AG10803 (cell line): ENCODE measurements at places on chromosomes 5 and 9.

DNA sequence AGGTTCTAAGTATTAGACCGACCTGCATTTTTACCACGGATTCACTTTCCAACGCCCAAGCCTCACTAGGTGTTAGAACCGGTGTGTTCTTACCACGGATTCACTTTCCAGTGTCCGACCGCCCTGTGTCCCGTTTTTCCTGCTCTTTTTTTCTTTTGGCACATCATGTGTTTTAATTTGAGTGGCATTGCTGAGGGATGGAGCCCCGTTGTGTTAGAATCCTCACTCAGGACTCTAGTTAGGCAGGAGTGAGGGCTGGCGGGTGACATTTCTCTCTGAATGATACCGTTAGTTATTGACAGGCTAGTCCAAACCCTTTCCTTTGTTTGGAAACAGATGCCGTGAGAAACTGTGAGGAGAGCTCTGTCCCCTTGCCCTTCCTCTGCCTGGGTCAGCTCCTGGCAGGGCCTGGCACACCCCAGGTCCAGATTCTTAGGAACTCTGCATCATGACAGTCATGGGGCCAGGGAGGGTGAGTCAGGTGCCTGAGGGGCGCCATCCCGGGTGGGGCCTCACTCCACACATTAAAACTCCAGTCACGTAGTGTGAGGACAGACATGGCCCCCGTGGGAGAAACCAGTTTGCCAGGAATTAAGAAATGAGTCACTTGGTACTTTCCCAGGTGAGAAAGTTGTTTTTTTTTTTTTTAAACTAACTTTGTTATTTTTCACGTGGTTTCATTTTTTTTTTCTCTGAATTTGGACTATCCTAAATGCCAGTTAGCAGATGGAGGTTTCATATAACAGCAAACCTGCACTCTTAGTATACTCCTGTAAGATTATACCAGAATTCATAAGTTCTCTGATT lies 15.8 kb downstream of the EXOC3 start:
- DNase-seq, result peak; percentile 49

- no peak for DNase-seq
Observed at GRCh38 chr5:6449465-6450158, 953 bp downstream of the UBE2QL1 start.

DNA sequence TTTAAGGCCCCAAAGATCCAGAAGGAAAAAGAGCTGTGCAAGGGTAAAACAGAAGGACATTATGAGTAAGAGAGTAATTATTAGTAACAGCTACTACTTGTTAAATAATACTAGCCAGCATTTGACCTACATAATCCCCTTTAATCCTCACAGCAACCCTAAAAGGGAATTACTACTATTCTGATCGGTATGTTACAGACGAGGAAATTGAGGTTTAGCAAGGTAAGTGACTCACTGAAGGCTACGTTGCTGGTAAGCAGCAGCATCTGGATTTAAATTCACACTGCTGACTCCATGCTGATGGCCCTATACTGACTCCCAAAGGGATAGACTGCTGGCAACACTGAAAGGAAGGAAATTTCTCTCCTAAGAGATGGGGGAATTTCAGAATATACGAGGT lies 3.7 kb upstream of the FSD1L start:
- peak; percentile 53 for DNase-seq

GRCh38 chr9:16544842-16545241 lies 325.6 kb downstream of the BNC2 start:
- no peak for DNase-seq

DNA sequence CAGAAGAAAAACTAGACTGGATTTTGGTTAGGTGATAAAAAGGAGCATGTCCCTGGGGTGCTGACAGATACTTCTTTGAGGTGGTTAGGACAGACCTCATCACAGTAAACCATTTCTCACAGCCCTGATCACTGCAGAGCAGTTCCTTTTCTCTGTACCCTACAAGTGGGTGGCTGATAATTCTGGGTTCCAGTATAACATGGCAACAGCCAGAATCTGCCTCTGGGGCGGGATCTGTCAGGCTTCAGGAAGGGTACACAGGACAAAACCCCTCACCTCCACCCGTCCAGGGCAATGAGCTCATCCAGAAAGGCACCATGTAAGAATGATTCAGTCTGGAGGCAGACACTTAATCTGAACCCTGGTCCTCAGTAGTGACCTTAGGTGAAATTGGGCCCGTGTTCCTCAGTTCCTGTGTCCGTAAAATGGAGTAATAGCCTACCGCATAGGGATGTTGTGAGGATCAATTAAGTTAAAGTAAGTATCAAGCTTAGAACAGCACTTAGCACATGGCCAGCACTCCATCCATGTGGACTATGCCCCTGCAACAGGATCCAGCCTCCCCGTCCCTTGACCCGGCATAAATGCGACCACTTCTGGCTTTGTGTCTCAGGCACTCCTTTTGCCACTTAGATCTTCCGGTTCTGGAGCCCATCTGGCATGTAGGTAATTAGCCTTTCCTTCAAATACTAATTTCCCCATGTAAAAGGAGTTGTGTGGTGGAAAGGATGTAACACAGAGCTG lies 129.2 kb downstream of the LHFPL2 start:
- no peak for DNase-seq

- peak; percentile 97 for DNase-seq
Observed at GRCh38 chr5:149452665-149453617, 73.8 kb upstream of the IL17B start.

DNA sequence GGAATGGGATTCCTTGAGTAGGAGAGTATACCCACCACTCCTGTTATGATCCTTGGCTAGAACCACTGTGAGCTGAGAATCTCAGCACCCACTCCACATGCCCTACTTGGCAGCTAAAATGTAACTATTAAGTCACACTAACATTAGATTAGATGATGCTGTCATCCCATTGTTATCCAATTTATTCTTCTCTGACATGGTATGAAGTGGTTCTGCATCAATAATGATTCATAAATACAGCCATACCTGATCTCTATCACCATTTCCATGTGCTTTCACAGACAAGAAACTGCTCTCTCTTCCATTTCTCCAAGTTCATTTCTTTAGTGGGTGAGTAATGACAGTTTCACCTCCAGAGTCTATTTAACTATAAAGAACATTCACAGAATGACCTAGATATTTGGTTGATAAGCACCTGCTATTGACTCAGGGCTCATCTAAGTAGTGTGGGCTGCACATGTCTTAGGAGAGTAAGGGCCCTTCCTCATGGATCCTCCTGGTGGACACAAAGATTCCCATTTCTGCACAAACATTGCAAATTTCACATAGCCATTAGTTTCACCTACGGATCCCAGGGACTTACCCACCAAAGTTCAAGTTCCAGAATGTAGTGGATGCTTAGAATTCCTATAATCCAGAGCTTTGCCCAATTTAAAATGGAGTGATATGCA lies 187.9 kb downstream of the EBF1 start:
- no peak for DNase-seq

GRCh38 chr9:14269916-14270315 lies 44.0 kb downstream of the NFIB start:
- DNase-seq, result no peak

GRCh38 chr9:136741883-136742571 lies 713 bp downstream of the LCN10 start:
- DNase-seq, result no peak

DNA sequence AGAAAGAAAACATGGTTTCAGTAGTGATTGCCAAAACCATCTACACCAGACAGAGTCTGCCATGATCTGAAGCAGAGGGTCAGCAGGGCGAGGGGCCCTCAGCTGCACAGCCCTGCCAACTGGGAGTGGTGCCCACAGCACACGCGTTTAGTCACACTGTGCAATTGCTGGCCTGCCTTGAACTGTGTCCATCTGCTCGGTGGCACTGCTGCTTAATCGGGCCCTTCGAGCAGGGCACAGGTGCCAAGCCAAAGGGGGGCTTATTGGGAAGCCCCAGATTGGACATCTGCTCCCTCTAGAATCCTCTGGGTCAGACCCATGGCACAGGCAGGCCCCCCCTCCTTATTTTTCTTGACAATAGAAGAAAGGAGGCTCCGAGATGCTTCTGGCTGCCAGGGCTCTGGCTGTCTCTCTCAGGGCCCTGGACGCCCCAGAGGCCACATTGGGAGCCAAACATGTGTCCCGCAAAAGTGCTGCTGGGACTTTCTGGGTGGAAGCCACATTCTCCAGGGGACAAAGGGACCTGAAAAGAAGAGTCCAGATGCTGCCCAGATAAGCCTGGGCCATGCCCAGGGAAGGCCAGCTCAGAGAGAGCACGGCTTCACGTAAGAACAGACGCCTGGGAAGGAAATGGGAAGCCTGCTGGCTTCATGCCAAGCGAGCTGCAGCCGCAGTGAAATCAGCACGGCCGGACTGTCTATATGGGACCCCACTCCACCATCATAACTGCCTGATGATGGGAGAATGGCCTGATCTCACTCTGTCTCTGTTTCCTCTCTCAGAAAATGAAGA lies 349.2 kb downstream of the GADD45G start:
- no peak for DNase-seq

DNA sequence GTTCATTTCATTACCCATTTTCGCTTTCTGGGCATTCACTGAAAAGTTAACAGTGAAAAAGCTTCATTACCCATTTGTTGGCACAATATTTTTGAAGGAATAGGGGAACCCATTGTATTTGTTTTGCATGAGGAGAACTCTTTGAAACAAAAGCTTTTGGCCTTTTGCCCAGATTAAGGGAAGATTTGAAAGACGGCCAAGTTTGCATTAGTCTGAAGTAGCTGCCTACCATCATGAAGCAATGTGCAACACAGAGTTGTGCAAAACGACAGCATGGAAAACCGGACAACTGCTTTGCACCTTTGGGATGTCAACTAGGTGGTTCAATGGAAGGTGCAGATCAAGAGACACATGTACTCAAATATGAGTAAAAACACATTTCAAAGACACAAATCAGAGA lies 84.9 kb downstream of the TRPM3 start:
- DNase-seq, result no peak

GRCh38 chr5:7015586-7016256 lies 302.5 kb downstream of the TENT4A start:
- DNase-seq, result no peak

DNA sequence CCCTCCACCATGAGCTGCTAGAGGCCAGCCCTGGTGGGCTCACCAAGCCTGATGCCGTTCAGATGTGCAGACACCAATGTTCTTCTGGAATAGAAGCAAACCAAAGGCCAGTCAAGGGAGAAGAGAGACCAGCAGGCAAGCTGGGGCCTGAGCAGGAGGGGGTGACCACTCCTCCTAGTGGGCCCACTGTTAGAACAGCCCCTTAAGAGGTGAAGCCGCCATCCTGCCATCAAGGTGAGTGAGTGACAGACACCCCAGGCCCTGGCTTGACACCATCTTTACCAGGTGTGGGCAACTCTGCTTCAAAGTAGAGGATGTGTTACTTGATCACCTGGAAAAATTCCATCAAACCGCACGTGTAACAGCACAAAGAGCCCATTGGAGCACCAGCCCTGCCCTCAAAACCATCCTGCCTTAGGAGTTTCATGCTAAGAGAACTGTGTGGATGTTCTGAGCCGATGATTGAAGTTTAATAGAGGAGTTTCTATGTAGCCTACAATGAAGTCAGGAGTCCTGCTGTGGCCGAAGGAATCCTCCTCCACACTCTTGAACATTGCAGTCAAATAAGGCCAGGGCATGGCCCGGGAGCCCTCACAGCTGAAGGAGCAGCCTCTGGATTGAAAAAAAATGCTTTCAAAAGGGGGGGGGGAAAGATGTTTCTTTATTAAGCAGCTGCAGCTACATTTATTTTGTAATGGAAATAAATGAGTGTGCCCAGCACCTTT lies 20.8 kb downstream of the AMBP start:
- DNase-seq, result no peak

DNA sequence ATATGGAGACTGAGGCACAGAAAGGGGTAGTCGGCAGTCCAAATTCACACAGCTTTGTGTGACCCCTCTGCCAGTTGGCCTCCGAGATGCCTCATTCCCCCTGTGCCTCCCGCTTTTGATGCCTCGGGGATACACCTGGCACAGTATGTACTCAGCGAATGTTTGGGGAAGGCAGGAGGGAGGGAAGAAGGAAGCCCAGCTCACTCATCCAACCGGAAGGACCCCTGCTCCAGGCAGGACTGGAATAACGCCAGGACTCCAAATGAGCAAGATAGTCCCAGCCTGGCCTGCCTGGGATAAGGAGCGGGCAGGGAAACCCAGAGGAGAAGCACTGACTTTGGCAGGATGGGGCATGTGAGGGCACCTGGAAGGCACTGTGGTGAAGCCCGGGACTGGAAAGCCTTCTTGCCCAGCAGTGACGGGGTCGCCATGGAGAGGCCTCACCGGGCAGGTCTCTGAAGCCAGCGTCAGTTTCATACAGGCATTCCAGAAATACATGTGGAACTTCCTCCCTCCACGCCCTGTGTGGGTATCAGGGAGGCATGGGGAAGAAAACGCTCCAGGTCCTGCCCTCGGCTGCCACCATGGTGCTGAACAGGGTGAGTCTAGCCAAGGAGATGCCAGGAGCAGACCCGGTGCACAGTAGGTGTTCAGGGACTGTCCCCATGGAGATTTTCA lies 20.3 kb downstream of the LMX1B start:
- no peak for DNase-seq

GRCh38 chr9:78533500-78533899 lies 236.6 kb downstream of the PSAT1 start:
- peak; percentile 17 for DNase-seq

GRCh38 chr5:134092875-134093274 lies 21.6 kb upstream of the TCF7 start:
- DNase-seq, result no peak

- peak; percentile 72 for DNase-seq
Observed at GRCh38 chr9:38681747-38682227, 38.1 kb downstream of the FAM240B start.

- DNase-seq, result no peak
Observed at GRCh38 chr9:127700140-127700539, 6.6 kb upstream of the CFAP157 start.

DNA sequence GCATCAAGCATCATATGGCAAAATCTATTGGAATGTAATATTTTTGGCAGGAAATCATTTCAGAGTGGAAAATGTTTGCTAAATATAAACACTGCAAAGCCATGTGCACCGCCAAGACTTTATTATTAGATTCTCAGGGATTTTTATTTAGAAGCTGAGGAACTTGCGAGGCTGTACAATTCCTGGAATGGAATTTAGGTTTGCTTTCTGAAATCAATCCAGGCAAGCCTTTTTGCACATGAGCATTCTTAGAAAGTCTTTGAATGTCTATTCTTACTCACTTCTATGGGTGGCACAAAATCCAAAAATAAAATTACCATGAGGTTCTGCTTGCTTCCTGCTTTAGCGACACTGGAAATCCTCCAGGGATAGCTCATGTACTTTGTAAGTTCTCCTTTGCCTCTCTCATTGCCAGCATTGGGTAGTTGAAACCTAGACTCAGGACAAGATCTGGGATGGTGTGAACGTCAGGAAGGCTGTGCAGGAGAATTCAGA lies 71.5 kb upstream of the PALM2AKAP2 start:
- DNase-seq, result peak; percentile 69
